ENCODE measurements at places on chromosomes 3 and 15.

DNA sequence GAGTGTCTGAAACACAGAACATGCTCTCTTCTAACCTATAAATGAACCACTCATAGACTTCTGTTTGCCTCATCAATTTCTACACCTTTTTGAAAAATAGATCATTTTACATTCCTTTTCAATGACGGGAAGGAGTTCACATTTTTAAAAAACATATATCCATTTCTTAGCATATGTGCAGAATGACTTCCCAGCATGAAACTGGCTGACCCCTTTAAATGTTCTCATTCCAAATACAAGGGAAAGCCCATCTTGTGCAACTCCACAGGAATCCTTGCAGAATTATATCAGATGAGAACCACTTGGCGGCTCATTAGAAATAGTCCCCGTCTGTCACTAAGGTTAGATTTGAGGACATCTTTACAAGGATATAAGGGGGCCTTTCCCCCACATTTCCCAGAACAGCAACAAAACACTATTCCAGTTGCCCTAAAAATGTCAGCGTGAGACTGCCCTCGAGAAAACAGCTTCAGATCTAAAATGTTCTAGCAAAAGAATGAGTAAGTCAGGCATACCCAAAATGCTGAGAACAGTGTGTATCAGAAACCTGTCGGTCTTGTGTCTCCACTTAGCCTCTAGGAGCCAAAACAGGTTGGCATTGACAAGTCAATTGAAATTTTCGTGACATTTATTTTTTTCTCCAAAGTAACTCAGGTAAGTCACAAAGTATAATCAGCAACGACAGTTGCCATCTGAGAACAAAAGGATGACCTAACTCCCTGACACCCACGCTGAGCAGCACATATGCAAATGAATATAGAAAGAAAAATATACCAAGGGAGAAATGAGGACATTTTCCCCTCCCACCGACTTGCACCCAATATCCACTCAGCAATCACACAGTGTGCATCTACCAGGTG lies 63.1 kb downstream of the FOXP1 start:
- no peak for DNase-seq

- no peak for DNase-seq
Observed at GRCh38 chr3:42546691-42547213, 35.0 kb downstream of the SEC22C start.

DNA sequence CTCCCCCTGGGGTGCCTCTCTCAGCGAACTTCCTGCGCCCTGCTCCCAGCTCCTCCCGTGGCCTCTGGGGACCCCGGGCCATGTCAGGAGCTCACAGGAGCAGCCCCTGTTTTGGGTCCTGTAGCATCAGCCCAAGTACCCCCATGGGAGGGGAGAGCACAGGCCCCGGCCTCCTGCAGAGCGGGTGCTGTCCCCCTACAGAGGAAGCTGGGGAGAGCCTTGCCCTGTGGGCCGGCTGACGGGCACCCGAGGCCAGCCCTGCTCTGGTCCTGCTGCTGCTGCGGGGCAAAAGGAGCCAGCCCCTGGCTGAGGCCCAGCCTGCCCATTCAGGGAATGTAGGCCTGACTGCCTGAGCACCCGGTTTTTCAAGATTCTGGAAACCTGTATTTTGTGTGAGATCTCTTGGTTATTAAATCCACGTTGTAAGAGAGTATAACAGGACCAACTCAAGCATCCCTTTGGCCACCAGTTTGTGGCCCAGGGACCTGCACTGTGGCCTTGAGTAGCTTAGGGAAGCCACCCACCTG lies 12.4 kb downstream of the PLXNA1 start:
- DNase-seq = no peak

- DNase-seq = no peak
Observed at GRCh38 chr3:141272906-141273662, 41.5 kb downstream of the PXYLP1 start.

DNA sequence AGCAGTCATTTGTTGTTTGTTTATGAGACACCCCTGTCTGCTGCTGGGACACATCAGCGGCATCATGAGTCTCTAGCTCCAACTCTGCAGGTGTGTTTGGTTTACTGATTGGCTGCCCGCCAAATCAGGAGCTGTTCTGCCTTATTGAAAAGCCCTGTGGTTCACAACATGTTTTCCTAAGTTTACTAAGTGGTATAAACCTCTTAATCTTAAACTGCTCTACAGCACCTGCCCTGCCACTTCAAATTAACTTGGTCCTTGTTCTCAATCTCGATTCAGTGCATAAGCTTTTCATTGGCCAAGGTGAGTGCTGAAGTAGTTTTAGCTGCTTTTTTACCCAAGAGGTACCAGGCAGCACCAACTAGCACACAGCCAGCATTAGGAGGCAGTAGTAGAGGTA lies 77.8 kb upstream of the WDR72 start:
- DNase-seq = no peak

GRCh38 chr3:135012101-135012500 lies 217.0 kb downstream of the EPHB1 start:
- DNase-seq = no peak

DNA sequence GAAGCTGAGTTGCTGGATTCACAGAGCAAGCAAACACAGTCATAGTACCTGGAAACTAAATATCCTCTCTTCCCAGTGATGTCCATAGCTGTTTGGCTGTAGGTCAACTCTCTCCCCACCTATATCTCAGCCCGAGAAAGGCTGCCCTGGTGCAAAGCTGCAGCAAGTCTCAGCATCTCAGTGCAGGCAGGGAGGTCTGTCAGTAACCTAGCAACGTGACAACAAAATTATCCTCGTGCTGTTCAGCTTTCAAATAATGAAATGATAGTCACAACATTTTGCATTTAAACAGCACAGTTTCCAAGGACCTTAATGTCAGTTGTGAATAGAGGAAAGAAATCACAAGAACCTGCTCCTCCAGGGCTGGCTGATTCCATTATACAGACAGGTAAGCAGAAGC lies 83.6 kb downstream of the CHST2 start:
- DNase-seq = no peak

- DNase-seq = no peak
Observed at GRCh38 chr3:111215481-111215880, 143.9 kb downstream of the NECTIN3 start.

GRCh38 chr3:40800343-40800742 lies 275.6 kb downstream of the ZNF621 start:
- no peak for DNase-seq

GRCh38 chr3:9430733-9431132 lies 33.3 kb downstream of the SETD5 start:
- DNase-seq = no peak

DNA sequence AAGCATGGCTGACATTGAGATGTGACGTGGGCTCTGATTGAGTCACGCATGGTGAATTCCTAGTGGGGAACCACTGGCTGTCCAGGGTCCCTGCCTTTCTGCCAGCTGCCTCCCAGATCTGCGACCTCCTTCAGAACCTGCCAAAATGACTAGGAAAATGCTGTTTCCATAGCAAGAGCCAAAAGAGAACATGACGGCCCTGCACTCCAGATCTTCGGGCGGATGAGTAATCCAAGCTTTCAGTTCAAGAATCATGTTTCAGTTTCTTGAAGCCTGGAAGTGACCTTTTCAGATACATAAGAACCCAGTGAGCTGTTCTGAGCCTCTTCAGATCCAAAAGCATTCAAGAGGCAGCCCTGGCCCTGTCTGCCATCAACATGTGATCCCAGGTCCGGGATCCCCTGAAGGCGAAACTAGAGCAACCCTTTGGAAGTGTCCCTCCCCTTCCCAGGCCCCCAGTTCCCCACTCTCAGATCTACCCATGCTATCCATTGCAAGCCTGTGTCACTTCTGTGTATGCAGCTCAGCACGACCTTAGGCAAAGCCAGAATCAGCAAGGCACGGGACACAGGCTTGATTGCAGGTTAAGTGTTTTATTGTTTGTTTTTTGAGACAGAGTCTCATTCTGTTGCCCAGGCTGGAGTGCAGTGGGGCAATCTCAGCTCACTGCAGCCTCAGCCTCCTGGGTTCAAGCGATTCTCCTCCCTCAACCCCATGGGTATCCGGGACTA lies 19.7 kb downstream of the ANKRD63 start:
- no peak for DNase-seq

DNA sequence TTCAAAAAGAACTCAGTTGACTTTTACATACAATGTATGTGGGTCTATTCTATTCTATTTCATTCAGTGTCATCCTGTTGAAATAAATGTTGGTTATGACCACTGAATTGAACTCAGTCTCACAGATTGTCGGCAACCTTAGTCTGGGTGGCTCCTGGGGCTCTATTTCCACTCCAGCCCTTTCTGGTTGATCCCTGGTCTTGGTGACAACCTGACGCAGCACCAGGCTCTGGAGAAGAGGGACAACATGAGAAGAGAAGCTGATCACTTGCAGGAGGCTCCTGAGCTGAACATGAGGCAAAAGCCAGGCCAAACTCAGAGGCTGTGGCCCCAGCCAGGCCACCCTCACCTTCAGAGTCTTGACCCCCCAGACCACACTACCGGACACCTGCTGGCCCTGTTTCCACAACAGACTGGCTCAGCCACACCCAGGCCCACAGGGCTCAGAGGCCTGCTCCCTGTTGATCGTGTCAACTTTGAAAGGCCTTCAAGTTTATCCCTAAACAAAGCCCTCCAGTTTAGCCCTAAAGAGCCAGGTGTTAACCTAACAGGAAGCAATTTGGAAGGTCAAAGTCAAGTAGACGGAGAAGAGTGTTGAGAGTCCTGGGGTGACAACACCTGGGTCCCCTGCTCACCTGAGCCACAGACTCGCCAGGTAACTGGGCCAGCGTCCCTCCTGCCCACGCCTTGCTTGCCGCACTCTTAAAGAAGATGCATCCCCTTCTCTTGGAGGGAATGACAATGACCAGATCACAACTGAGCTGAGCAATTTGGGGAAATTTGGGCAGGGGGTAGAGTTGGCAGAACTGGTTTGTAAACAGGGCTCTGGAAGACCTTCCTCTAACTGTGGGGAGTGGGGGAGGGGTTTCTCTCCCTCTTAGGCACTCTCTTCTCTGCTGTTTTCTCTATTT lies 15.4 kb upstream of the MUC20 start:
- DNase-seq = no peak

- DNase-seq = no peak
Observed at GRCh38 chr3:149273096-149273751, 51.6 kb upstream of the CP start.

DNA sequence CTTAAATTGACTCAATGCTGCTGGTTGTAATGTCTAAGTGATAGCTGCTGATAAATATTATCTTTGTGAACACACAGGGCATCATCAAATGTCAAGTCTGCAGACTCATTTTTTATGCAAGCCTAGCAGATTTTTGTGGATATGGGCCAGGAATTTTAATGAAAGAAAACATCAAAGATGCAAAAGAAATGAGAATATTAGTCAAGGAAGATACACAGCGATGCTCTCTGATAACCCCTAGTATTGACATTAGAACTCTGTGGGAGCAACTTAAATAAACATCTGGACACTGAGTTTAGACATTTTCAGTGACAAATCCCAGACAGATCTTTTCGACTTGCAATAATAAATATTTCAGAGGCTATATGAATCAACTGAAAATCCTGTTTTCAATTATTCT lies 28.3 kb downstream of the POLR2M start:
- DNase-seq = no peak

DNA sequence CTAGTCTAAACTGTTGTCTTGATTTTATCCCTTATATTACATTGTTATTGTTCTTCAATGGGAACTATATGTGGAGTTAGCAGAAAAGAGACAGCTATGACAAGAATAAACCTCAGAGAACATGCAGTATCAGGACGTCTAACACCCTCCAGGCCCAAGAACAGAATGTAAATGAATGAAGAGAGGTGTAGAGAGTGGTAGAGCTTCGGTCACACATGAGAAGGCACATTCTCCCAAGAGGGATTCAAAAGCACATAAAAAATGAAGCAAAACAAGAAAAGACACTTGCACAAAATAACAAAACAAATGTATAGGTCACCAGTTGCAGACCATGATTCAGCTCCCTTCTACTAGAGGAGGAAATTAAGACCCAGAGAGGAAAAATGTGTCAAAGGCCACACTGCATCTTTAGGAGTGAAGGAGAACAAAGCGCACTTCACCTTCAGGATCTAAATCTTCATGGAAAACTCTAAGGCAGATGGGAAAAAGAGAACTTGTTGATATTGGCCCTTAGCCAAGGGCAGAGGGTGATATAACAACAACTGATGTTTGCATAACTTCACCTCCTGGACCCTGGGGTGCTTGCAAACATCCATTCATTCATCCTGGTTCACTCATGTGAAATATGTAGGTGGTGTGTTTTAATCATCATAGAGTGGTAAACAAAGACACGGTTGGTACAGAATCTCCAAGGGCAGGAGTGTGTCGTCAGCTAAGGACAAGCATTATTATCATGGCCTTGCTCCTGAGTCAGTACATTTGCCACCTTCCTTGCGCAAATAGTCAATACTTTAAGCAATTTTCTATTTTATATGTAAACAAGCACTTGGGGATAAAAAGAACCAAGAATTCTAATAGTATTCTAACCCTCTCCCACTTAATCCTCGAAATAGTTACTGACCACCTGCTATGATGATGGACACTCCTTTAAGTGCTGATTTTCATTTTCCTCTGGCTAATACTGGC lies 8.8 kb downstream of the NEK10 start:
- no peak for DNase-seq

DNA sequence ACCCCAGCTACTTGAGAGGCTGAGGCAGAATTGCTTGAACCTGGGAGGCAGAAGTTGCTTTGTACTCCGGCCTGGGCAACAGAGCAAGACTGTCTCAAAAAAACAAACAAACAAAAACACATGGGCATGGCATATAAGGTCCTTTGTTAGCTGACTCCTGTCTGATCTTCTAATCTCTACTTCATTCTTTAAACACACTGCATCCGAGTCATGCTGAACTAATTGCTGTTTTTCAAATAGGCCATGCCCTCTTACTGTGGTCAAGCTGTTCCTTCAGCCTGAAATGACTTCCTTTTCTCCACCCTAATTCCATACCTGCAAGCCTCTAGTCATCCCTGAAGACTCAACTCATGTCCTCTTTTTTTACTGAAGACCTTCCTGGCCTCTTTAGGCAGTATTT lies 22.3 kb upstream of the SLMAP start:
- no peak for DNase-seq

- DNase-seq = no peak
Observed at GRCh38 chr3:114227076-114227475, 10.3 kb downstream of the ZNF80 start.

DNA sequence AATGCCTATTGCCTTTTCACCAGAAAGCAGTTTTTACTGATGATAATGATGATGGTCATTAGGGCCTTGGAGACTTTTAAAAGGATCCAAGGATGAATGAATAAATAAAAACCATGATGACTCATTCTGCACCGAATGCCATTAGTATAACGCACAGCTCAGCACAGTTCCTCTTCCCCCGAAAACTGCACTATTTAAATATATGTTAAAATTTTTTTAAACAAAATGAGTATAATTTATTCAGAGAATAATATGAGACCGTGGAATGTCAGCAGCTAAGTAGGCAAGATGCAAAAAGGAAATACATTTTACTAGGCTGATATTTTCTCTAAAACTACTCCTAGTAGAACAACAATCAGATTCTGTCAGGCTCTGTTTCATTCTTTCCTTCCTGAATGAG lies 83.4 kb upstream of the NANOGP8 start:
- DNase-seq = no peak
